ENCODE measurements at places on chromosomes 11 and 22. TPM values are rescaled to one million over a fixed set of nuclear protein-coding genes. Genes with fewer than 3 reads are reported as not detected.

DNA sequence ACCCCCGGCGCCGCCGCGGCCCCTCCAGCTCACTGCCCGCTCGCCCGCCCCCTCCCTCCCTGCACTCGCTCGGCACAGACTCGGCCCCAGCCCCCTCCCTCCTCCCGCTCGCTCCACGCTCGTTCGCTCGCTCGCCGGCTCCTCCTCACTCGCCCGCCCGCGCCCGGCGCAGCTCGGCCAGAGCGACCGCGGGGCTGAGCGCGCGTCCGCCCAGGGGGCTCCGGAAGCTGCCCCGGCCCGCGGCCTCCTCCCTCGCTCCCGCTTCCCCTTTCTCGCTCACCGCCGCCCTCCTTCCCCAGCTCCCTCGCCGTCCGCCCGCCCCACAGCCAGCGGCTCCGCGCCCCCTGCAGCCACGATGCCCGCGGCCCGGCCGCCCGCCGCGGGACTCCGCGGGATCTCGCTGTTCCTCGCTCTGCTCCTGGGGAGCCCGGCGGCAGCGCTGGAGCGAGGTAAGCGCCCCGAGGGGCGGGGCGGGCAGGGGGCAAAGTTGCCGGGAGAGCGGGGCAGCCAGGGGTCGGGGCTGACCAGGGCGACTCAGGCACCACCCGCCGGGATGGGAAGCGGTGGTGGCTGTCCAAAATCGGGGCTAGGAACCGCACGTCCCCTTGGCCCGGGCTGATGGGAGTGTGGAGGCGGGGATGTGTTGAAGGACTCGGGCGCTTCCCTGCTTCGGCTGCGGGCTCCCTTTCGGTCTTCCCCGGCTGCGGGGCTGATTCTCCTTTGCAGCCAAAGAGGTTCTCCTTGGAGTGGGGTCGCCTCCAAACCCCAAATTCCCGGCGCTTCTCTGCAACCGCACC, at the start of gene SEZ6L:
SEZ6L (plus strand) TSS at position 148 of the 797 bp plus-strand sequence; CDS start at position 356, 208 bp downstream.
- H3K4me3 ChIP-seq = no peak within 1 kb of the TSS
- peaks cover 58% of the 10 kb centered on the region for H3K27me3 ChIP-seq
- no peaks in the 10 kb centered on the region for H3K4me1 ChIP-seq
- no peaks in the 10 kb centered on the region for H3K36me3 ChIP-seq

DNA sequence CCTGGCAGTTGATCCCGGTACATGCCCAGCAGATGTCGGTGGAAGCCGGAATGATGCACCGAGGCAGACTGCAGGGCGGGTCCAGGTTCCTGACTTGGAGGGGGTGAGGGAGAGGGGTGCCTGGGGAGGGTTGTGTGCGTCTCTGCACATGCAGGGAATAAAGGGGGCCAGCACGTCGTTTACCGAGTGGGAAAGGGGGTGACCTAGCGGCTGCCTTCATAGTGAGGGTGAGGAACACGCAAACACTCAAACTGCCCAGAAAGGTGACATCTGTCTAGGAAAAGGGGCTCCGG, 801.7 kb downstream of the TBC1D22A start:
- peaks cover 3% of the 10 kb centered on the region for H3K27me3 ChIP-seq
- no peak overlapping the region for H3K4me3 ChIP-seq
- no peaks in the 10 kb centered on the region for H3K4me1 ChIP-seq
- no peak for DNase-seq
- no peaks in the 10 kb centered on the region for H3K36me3 ChIP-seq
- H3K27ac ChIP-seq = no peak overlapping the region

- no peak overlapping the region for H3K27ac ChIP-seq
- H3K4me3 ChIP-seq = no peak overlapping the region
- peaks cover 70% of the 10 kb centered on the region for H3K4me1 ChIP-seq
- no peaks in the 10 kb centered on the region for H3K27me3 ChIP-seq
- DNase-seq = no peak
- peaks cover 3% of the 10 kb centered on the region for H3K36me3 ChIP-seq
Measured at GRCh38 chr11:76376746-76377558, 4.0 kb downstream of the THAP12 start.

GRCh38 chr22:17836992-17837742, 62.9 kb upstream of the BID start:
- no peak overlapping the region for H3K27ac ChIP-seq
- no peak overlapping the region for H3K4me3 ChIP-seq
- H3K36me3 ChIP-seq = peaks cover 2% of the 10 kb centered on the region
- DNase-seq = no peak

GRCh38 chr11:97794876-97795275, 1225.9 kb upstream of the CNTN5 start:
- H3K4me3 ChIP-seq = no peak overlapping the region
- DNase-seq = no peak
- H3K27me3 ChIP-seq = no peaks in the 10 kb centered on the region

DNA sequence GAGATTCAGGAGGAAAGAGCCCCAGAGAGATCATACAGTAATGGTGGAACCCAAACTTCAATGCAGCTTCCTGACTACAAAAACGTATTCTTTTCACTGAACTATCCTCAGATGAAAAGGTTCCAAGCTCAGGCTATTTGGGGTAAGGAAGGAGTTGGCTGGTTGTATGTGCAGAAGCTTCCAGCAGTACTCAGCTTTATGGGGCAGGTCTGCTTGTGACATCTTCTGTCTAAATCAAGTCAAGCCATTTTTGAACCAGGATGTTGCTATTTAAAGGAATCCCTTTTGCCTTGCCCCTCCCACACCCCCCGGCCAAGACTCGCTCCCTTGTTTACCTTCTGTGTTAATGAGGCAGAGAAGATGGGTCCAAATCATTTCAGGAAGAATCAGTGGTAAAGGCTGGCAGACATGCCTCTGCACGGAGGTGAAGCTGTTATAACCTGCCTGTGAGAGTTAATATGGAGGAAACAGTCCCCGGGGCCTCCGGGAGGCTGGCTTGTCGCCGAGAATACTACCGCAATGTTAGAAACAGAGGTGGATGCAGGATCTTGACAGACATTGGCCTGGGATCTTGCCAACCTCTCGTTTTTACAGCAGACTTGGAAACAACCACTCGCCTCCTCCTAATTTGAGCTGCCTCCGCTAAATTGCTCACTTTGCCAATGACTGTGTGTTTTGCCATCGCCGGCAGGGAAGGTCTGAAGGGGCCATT, 45.4 kb downstream of the TIMP3 start:
- H3K27ac ChIP-seq = no peak overlapping the region
- no peak overlapping the region for H3K4me3 ChIP-seq
- no peak for DNase-seq
- peaks cover 12% of the 10 kb centered on the region for H3K27me3 ChIP-seq

- DNase-seq = no peak
- peaks cover 9% of the 10 kb centered on the region for H3K4me1 ChIP-seq
- no peak overlapping the region for H3K27ac ChIP-seq
- H3K27me3 ChIP-seq = peaks cover 3% of the 10 kb centered on the region
- no peak overlapping the region for H3K4me3 ChIP-seq
Measured at GRCh38 chr22:37582526-37582925, 2.6 kb upstream of the LGALS2 start.

- DNase-seq = no peak
- H3K36me3 ChIP-seq = no peaks in the 10 kb centered on the region
- H3K4me3 ChIP-seq = no peak overlapping the region
- no peak overlapping the region for H3K27ac ChIP-seq
Measured at GRCh38 chr11:86706338-86707131, 34.1 kb upstream of the ME3 start.

DNA sequence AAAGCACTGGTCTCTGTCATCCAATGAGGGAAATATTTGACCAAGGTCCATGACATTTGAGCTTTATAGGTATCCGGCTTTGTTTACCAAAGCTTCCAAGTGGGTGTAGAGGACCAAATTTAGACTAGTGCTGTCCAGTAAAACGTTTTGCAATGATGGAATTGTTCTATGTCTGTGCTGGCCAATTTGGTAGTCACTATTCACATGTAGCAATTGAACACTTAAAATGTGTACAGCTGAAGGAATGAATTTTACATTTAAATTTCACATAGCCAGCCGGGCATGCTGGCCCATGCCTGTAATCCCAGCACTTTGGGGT, 118.0 kb downstream of the PKNOX2 start:
- peaks cover 4% of the 10 kb centered on the region for H3K27me3 ChIP-seq
- no peaks in the 10 kb centered on the region for H3K36me3 ChIP-seq
- no peak for DNase-seq
- no peak overlapping the region for H3K27ac ChIP-seq

DNA sequence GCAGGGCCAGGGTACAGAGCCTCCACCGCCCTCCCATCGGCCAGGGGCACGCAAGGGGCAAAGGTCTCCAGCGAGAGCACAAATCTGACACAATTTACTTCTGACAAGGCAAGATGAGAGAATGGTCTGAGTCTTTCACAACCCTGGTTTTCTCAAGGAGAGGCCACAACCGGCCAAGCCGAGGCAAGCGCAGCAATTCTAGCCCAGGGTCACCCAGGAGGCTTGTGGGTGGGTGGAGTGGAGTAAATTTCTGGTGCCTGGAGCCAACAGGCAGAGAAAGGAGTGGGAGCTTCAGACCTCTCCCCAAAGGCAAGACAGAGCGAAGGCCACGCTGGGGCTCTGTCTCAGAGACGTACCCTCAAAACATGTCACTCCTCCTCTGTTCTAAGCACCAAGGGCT, 9.3 kb downstream of the LARGE2 start:
- H3K27me3 ChIP-seq = no peaks in the 10 kb centered on the region
- H3K4me3 ChIP-seq = no peak overlapping the region
- DNase-seq = no peak
- peaks cover 33% of the 10 kb centered on the region for H3K4me1 ChIP-seq

Gene CSNK2A3
- 2.2 TPM for total RNA-seq

Gene LYVE1
- not detected for total RNA-seq

Gene APOA5
- total RNA-seq = not detected

Gene NXPE4
- total RNA-seq = not detected
